ENCODE measurements at places on chromosomes 16 and 17.

DNA sequence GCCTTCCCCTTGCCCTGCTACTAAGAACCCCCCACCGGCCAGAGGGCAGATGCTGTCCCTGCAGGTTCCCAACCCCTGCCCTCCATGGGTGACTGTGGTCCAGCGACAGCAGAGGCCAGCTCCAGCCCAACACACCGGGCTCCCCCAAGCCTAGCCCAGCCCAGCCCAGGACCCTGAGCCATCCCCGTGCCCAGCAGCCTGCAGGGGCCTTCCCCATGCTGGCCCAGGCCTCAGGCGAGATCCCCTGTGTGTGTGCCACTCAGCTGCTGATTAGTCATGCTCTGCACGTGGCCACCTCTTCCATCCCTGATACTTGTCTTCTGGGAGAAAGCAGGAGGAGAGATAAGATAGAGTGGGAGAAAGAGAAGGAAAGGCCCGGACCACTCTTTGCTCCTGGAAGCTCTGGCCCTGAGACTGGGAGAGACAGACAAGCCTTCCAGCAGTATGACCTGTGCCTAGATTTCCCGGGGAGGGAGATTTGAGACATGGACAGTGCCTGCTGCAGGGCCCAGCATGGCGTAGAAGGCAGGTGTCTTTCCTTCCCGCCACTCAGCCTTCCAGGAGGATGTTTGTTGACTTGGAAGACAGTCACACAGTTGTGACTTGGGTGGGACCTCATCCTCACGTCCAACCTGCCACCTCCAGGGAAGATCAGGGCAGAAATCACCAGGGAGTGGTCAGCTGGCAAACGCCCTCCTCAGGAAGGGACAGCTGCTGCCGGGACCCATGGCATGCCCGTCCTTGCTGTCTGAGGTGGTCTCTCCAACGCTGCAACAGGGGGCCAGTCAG, 41.3 kb upstream of the RASD1 start:
- no peak for DNase-seq

DNA sequence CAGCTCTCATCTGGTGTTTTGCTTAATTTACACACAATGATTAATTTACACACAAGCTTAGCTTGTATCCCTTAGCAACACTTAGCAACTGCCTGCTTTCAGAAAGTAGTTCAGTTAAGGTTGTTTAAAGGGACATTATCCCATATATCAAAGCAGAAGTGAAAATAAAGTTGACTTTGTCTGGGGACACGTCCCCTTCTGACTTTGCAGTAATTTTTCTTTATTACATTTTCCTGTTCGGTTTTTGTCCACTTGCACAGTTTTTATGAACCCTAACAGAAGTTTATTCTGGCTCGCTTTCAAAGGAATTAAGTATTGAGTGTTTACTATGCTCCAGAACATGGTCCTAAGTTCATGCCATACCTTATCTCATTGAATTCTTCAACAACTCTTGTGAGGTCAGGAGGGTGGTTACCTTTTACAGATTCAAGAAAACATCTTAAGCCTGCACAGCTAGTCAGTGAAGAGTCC, 41.5 kb downstream of the ARHGAP44 start:
- no peak for DNase-seq

DNA sequence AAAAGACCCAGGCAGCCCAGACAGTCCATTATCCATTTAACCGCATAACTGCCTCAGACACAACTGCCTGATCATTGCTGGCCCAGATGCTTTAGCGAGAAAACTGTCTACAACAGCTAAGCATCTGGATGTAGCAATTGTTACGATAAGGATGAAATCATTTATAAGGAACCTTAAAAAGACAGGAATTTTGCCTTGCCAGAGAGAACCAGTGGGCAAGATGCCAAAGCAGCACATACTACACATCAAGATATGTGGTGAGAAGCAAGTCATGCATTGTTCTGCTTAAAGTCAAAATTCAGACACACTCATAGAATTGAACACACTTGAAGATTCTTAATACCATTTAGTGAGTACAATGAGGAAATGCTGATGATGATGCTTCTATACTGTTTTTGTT, 1525.3 kb downstream of the CDH8 start:
- DNase-seq: no peak

DNA sequence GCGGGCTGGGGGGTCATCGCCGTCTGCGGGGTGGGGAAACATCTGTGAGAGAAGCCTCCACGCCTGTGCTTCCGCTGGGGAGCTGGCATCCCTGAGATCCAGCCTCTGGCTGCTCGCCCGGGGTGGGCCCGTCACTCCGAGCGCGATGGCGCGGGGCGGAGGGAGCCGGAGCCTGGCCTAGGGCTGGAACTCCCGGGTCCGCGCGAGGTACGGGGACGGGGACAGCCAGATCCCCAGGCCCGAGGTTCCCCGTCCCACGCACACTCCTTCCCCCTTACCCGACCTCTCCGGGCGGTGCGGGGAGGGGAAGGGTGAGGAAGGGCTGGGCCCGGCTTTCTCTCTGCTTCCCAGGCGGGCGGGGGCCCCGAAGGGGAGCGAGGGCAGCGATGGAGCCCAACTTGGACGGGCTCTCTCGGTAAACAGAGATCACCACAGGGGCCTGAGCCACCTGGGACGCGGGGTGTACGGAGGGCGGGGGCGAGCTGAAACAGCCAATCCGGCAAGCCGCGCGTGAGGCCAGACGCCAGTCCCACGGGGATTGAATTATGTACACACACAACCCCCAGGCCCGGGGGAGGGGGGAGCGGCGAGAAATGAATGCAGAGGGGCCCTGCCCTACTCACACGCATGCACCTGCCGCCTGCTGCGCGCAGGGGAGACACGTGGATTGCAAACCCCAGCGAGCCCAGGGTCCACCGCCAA, at the start of gene SLC16A11:
SLC16A11 (minus strand) TSS at position 596 of the 702 bp plus-strand sequence; CDS start at position 17, 579 bp downstream.
- no peak for DNase-seq

DNA sequence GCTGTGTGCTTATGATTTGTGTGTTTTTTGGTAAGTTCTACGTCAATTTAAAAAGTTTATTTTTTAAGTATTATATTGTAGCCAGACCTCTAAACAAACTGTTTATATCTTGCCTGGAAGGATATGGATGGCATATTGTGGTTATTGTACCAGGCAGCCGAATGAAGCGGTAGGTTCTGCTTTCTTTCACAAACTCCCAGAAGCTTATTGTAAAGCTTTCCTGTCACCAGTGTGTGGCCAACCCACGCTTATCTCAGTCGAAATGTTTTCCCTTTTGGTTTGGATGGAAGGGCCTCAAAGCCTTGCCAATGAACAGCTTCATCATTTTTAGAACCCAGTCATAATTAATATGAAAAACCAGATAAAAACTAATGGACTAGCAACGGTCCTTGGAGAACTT, 53.1 kb downstream of the CYB5B start:
- DNase-seq: no peak

All from NCI-H187 treated with DMSO at 0.1 percent for 48 hours (cell line).